ENCODE measurements at places on chromosomes 4 and X.

- DNase-seq: no peak
Observed at GRCh38 chr4:6017030-6017429, 1.2 kb downstream of the C4orf50 start.

GRCh38 chr4:42806303-42806835 is 86.1 kb upstream of the GRXCR1 start:
- DNase-seq: no peak

- DNase-seq: no peak
Observed at GRCh38 chr4:1770245-1770644, 22.8 kb upstream of the FGFR3 start.

- peak; percentile 3 for DNase-seq
Observed at GRCh38 chr4:72468904-72469502, 100.0 kb downstream of the ADAMTS3 start.

DNA sequence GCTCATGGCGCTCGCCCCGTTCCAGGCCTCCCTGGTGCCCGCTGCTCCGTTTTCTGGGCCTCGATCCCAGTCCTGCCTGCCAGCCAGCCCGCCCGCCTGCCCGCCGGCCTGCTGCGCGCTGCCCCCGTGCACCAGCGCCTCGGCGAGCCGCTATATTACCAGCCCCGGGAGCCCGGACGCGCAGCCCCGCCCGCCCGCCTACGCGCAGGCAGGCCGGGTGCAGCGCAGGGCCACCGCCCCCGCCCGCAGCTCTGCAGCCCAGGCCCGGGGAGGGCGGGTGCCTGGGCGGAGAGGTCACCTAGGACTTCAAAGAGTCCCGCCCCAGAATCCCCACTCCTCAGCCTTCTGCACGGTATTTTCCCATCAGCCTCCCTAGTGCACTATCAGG is at the start of gene MAOB:
Gene MAOB, minus strand, starts transcription at position 157 of the 388 bp plus-strand sequence. Its CDS starts 151 bp downstream, at position 6.
- DNase-seq: no peak

Data from NCI-H2081 (cell line).